Stimulated activated CD8-positive, alpha-beta memory T cell treated with anti-CD3 and anti-CD28 coated beads, Interleukin-4, amount 100 ng/mL, for 1 hour (primary cell): ENCODE measurements at places on chromosomes 12 and 14.

DNA sequence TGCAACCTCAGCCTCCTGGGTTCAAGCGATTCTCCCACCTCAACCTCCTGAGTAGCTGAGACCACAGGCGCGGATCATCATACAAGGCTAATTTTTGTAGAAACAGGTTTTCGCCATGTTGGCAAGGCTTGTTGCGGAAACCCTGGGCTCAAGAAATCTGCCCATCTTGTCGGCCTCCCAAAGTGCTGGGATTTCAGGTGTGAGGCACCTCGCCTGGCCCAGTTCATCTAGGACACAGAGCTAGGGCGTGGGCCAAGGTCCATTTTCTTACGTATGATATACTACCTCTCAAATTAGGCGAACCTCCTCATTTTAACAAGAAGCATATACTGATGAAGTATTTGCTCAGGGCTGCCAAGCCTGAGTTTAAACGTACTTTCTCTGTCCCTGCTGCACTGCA is 2.1 kb downstream of the RPS29 start:
- DNase-seq, result no peak

- no peak for DNase-seq
Measured at GRCh38 chr14:99137913-99138571, 134.0 kb downstream of the BCL11B start.

DNA sequence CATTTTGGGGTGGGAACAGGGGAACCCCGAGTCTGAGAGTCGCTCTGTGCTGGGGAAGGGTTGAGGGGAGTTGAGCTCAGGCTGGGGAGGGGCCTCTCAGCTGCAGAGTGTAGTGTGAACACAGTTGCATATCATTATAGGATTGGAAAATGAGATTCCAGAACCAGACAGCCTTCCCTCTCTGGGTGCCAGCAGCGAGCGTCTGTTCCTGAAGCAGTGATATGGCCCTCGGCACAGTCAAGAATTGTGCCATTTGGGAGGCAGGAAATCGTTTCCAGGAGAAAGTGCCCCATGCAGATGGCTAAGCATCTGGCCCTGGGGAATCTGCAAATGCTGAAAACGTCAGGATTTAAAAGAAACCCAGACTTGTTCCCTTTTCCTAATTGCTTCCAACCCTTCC is 70.4 kb upstream of the SFSWAP start:
- no peak for DNase-seq

DNA sequence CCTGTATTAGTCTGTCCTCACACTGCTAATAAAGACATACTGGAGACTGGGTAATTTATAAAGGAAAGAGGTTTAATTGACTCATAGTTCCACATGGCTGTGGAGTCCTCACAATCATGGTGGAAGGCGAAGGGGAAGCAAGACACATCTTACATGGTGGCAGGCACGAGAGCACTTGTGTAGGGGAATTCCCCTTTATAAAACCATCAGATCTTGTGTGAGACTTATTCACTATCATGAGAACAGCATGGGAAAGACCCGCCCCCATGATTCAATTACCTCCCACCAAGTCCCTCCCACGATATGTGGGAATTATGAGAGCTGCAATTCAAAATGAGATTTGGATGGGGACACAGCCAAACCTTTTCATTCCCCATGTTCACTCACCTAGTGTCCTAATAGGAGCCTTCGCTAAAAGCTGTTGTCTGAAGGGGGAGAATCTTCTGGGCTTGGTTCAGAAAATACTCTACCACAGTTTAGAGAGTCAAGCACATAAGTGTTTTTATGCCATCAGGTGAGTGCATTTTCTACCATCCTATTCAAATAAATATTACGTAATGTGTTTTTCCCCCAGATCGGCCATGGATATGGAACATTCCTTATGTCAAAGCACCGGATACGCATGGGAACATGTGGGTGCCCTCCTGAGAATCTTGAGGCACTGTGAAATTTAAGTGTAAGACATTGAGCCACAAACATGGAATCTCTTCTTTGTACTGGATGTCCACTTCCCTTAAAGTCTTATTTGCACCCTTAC is 19.1 kb upstream of the KCNK13 start:
- DNase-seq, result no peak

DNA sequence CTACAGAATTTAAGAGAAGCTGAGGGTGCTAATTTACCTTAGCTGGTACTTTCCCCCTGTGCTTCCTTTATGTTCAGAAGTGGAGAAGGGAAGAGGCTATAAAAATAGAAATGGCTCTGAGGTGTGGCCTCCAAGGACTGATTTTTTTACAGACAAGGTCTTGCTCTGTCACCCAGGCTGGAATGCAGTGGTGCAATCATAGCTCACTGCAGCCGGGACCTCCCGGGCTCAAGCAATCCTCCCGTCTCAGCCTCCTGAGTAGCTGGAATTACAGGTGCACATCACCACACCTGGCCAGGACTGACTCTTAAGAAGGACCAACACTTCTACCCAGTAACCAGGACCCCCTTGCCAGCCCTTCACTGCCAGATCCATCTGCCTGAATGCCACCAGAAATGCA is 23.9 kb upstream of the NAP1L1 start:
- no peak for DNase-seq

DNA sequence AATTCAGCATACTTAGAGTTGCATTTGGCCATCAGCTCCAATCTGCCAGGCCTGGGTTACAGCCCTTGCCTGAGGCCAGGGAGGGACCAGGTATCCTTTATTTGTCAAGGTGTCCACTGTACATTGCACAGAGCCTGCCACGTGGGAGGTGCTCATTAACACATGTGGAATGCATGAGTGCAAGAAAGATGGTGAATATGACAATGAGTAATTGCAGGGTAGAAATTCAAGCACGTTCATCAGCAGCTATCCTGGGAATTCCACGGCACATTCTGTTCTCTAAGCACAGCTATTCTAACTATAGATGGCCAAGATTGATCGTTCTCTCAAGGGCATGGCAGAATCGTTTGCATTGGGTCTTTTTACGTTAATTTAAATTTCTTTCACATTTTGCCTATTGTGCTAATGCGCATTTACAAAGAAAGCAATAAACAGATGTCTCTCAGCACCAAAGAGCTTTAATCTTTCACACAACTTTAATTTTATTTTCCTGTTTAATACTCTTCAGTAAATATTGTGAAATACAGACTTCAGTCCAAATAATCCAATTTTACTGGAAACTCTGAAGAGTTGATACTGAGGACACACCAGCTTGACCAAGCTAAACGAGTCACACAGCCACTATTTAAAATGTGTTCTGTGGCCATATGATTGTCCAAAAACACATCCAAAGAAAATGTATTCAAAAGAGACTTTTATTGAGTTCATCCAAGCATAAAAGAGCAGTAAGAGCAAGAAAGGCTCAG is 1025.7 kb upstream of the TMEM132C start:
- DNase-seq, result no peak

GRCh38 chr14:101179691-101180211 is 276.2 kb upstream of the RTL1 start:
- no peak for DNase-seq

GRCh38 chr12:52126050-52126604 is 46.6 kb downstream of the SMIM41 start:
- no peak for DNase-seq
